ENCODE measurements at places on chromosomes 16 and 17.

GRCh38 chr17:82917699-82918345 is 78.0 kb upstream of the ZNF750 start:
- DNase-seq = peak; percentile 68

DNA sequence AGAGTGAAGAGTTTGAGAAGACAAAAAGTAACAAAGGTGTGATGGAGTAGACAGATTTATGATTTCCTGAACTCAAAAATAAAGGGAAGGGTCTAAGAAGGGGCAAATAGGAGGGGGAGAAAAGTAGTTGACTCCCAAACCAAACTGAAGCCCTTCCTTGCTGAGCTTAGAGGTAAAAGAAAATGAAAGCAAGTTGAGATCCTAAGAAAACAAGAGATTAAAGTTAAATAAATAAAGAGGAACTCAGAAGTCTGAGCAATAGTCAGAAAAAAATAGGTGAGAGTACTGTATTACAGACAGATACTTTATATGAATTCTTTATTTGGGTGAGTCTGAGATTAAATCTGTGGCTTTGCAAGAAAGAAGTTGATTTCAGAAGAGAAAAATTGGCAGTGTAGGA is 3.3 kb upstream of the PSMD12 start:
- no peak for DNase-seq

GRCh38 chr17:78899361-78900260 is 3.4 kb downstream of the CEP295NL start:
- peak; percentile 81 for DNase-seq

GRCh38 chr16:88655733-88656281 is 5.0 kb upstream of the CYBA start:
- DNase-seq = no peak

DNA sequence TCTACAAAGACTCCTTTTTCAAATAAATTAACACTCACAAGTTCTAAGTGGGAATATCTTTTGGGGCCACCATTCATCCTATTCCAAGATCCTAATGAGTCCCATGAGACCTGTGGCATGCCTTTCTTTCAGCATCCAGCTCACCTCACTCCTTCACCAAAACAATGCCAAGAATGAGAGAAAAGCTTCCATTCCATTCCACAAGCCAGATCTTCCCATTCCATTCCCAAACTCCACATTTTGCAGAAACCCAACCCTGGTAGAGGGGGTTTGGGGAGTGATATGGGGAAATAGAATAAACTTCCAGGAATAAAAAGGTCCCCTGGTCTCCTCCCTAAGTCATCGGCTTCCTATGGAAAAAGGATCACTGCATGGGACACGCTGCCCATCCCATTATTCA is 392.2 kb downstream of the NPIPA8 start:
- no peak for DNase-seq

GRCh38 chr17:9878786-9879525 is 26.1 kb downstream of the RCVRN start:
- peak; percentile 72 for DNase-seq

DNA sequence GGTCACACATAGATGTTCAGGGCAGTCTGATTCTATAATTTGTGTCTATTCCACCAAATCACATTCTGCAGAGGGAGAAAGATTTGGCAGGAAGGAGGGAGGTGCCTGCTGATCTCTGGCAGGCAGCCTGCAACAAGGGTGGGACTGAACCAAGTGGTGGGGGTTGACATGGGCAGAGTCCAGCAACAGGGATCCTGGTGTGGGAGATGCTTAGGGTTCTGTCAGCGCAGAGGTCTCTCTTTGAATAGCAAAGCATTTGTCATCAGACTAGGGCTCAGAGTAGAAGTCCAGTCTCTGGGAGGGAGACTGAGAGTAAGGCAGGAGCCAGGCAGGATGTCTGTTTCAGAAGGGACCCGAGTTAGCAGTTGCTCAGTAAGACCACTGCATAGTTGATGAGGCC is 94.6 kb downstream of the UTP18 start:
- no peak for DNase-seq

DNA sequence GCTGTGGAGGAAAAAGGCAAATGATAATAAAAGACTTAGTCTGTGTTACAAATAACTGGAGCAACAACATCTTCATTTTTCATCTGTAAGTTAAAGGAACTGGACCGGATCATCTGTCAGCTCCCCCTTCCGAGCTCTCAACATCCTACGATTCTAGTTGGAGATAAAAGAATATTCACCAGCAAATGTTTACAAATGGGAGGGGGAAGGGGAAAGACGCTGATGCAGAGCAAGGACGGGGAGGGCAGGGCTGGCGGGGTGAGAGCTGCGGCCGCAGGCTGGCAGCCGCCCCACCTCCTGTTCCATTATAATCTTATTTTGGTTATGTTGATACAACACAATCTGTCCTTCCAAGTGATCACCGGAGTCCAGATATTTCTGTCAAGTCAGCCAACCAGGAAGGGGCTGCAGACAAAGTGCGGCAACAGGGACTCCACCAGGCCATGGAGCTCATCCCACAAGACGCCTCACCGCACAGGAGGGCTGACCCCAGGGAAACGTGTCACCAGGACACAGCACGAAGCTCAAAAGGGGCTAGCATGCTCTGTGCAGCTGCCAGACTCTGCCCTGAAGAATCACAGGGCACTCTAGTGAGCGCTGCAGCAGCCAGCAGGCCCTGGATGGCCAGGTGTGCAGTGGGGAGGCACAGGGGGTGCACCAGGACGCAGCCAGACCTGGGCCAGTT is 19.7 kb downstream of the FBXO31 start:
- DNase-seq = peak; percentile 84

DNA sequence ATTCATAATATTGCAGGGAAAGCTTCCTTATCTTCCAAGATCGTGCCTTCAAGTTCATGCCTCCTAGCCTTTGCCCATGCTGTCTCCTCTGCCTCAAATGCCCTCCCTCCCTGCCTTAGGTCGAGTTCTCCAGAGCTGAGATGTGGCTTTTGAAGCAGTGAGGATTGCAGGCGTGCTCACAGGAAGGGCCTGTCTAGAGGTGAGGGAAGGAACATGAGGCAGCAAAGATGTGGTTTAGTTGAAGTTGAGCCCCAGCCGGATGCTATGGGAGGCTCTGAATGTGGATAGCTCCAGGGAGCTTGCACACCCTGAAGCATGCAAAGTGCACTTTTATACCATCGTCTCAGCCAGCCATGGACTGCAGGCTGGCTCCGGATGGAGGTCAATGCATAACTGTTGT is 754.6 kb upstream of the EEF2KMT start:
- no peak for DNase-seq

DNA sequence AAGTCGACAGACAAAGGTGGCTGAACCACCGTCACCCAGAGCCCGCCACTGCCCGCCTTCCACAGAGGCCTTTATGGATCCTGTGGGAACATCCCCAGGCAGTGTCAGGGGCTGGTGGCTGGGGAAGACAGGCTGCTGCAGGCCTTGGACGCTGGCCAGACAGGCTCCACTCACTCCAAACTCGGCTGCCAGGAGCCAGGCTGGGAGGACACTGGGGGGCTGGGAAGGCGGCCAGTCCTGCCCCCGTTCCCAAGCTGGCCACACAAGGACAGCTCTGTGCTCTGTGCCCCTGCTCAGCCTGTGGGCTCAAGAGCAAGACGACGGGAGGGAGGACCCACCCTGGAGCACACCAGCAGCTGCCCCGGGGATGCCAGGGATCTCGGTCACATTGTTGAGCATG is 7.6 kb upstream of the LCAT start:
- DNase-seq = no peak
